ENCODE measurements at places on chromosomes 3 and 15. TPM values are rescaled to one million over a fixed set of nuclear protein-coding genes. Genes with fewer than 3 reads are reported as not detected.

Gene CYP1A1
- not detected for total RNA-seq

Gene LTF
- total RNA-seq, result not detected

Gene GABRG3
- total RNA-seq, result not detected

DNA sequence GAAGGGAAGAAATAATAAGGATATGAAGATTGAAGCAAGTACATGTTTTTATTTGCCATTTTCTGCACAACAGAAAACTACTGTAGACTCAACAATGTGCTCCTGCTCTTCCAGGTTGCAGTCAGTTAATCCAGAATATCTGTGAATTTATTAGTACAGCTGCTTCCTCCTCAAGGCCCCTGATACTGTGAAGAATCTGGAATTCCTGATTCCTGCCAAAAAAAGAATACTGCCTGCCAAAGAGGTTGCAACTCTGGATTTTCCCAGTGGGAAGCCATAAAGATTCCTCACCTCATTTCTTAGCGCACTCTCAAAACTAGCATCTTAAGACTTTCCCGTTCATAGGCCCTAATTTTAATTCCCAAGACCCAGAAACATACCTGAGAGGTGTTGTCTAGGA lies 33.6 kb upstream of the LRRC3B start:
- H3K4me3 ChIP-seq, result no peak overlapping the region
- no peak overlapping the region for H3K27ac ChIP-seq
- no peaks in the 10 kb centered on the region for H3K27me3 ChIP-seq
- DNase-seq, result no peak
- H3K4me1 ChIP-seq, result no peaks in the 10 kb centered on the region
- no peaks in the 10 kb centered on the region for H3K36me3 ChIP-seq

DNA sequence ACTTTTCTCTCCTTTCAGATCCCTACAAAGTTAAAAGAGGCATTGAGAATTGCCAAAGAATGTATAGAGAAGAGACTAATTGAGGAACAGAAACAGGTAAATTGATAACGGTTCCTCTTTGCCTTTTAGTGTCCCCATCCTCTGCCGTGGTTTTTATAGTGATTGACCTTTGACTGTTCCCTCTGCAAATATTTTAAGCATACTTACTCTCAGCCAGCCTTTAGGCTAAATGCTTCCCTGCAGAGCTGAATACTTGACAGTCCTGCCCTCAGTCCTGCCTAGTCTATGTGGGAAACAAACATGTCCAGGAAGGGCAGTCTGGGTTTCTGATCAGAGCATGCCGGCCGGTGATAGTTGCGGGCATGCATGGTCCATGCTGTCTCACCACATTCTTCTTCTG lies 24.7 kb downstream of the PDHB start:
- no peak overlapping the region for H3K4me3 ChIP-seq
- H3K36me3 ChIP-seq, result peaks cover 70% of the 10 kb centered on the region
- no peak for DNase-seq
- peaks cover 56% of the 10 kb centered on the region for H3K4me1 ChIP-seq
- no peaks in the 10 kb centered on the region for H3K27me3 ChIP-seq
